Fibroblast of skin of left biceps (primary cell): ENCODE measurements at places on chromosomes 4 and X.

- DNase-seq = no peak
Measured at GRCh38 chrX:1453395-1453783, 680 bp upstream of the ASMTL start.

DNA sequence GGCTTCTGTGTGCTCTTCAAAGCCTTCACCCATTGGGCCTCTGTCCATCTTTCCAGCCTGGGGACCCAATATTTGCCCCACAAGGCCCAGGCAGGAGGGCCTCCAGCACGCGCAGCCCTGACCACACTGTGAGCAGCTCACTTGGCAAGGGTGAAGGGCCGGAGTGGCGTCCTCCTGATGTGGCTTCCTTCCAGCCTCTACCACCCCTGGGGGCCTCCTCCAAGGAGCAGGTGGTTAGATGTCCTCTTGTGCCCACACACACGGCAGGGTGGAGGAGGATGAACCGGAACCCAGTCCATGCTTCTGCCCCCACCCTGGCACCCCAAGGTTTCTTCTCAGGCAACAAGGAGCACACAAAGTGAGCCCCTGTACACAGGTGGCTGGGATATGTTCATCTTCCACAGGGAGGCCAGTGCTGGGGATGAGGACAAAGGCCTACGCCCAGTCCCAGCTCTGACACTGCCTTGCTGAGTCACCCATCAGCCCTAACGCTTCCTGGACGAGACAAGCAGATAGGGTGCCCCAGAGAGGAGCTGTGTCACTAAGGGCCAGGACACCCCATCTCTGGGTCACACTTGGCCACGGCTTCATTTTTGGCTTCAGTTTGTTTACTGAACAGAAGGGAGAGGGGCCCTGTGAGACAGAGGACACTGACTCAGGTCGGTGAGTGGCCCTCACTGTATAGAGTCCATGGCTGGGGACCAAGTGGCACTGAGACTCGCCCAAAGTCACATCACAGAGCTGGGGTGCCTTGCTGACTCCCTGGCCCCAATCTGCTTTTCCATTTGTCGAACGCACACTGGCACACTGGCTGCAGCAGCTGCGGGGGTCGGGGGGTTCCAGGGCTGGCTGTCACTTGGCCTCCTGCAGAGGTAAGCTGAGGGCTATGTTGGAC is 1.9 kb downstream of the UBL4A start:
- no peak for DNase-seq

DNA sequence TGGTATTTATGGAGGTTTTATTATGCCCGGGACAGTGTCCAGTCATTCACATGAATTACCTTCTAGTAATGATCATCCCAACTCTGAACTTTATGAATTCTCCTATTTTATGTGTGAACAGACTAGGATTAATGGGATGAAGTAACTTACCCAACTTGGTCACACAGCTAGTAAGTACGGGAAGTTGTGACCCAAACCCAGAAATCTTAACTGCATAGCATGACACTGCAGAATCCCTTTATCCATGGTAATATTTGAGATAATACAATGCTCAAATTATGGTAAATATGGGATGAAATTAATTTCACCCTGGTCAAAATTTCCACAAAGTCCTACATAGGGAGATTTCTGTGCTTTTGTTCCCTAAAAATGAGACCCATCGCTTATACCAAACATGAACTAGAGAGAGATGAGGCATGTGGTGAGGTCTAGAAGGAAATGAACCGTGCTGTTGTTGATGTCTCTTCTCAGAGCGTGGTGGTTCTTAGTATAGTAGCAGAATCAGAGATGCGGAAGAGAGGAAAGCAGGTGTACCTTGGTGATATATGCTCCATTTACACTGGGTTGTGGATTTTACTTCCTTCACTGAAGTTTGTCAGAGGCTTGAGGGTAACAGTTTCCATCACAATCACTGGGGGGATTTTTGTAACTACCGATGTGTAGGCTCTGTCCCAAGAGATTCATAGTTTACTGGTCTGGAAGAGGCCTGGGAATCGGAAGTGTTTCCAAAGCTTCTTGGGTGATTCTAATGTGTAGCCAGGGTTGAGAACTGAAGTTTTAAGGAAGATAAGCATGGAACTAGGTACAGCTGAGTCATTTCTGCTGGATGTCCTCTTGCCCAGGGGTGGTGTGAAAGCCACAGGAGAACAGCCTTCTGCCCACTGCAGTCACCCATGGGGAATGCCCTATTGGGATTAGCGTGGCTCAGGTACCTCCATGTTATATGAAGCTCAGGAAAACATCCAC is 30.2 kb upstream of the FAM9C start:
- DNase-seq = no peak

GRCh38 chr4:110198049-110198434 is 373 bp downstream of the ELOVL6 start:
- no peak for DNase-seq

- DNase-seq = no peak
Measured at GRCh38 chr4:152258804-152259708, 276.8 kb downstream of the FBXW7 start.

DNA sequence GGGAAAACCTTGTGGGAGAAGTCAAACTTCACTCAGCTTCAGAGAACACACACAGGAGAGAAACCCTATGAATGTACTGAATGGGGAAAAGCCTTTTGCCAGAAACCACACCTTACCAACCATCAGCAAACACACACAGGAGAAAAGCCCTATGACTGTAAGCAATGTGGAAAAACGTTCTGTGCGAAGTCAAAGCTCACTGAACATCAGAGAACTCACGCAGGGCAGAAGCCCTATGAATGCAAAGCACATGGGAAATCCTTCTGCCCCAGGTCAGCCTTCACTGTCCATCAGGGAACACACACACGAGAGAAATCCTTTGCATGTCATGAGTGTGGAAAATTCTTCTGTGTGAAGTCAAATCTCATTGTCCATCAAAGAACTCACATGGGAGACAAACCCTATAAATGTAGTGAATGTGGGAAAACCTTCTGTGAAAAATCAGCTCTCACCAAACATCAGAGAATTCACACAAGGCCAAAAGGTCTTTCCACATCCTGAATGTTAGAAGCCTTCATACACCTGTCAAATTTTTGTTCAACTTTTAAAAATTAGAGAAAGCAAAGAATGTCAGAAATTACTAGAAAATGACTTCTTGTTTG is 199.4 kb downstream of the SMIM20 start:
- no peak for DNase-seq

GRCh38 chr4:133711817-133712216 is 489.8 kb downstream of the PABPC4L start:
- no peak for DNase-seq

DNA sequence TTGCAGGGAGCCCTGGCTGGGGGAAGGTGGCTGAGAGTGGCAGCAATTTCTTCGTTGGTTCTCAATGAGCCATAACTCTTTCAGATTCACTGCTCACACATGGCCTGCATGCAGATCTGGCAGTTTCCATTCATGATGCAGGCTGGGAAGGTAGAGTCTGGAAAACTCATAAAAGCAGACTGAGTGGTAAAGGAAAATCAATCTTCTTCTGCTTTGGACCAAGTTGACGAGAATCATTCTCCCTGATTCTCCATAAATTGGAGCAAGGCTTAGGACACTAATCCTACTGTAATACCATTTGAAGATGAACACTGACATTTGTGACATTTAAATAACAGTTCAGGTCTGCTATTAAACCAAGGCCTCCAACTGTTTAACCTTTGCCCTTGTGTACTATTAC is 35.3 kb upstream of the HAND2 start:
- no peak for DNase-seq

GRCh38 chr4:40228497-40229365 is 31.9 kb downstream of the RHOH start:
- DNase-seq = no peak

DNA sequence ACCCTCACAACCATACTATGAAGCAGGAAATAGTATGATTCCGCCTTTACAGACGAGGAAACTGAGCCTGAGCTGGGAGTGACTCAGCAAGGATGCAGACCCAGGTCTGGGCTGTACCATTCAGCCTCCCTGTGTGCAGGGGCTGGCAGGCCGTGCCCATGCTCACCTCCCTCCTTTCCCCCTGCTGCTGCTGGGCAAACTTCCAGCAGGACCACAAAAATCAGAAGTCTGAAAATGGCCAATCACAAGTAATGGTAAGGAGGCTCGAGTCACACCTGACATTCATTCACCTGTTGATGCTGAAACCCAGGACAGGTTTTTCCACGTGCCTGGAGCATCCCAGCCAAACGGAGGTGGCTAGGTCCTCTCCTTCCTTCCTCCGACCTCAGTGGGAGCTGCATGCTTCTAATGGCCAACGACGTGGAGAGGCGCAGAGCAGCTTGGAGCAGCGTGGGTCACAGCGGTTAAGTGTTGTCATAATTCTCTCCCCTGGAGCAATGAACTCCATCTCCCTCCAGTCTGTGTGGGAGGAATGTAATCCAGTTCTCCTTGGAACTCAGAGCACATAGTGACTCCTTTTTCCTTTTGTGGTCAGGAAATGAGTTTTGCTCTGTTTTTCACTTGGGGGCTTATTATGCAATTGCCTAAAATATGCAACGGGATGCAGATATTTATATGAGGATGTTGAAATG is 371.7 kb downstream of the BCOR start:
- peak; percentile 61 for DNase-seq

DNA sequence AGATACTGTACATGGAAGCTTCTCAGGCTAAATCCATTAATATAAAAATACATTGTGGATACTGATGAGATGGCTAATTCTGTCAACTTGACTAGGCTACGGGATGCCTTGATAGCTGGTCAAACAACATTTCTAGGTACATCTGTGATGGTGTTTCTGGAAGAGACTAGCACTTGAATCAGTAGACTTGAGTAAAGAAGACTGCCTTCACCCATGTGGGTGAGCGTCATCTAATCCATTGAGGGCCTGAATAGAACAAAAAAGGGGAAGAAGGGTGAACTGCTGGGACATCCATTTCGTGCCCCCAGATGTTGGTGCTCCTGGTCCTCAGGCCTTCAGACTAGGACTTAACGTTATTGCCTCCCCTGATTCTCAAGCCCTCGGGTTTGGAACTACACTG is 3.7 kb upstream of the SRP72 start:
- no peak for DNase-seq

DNA sequence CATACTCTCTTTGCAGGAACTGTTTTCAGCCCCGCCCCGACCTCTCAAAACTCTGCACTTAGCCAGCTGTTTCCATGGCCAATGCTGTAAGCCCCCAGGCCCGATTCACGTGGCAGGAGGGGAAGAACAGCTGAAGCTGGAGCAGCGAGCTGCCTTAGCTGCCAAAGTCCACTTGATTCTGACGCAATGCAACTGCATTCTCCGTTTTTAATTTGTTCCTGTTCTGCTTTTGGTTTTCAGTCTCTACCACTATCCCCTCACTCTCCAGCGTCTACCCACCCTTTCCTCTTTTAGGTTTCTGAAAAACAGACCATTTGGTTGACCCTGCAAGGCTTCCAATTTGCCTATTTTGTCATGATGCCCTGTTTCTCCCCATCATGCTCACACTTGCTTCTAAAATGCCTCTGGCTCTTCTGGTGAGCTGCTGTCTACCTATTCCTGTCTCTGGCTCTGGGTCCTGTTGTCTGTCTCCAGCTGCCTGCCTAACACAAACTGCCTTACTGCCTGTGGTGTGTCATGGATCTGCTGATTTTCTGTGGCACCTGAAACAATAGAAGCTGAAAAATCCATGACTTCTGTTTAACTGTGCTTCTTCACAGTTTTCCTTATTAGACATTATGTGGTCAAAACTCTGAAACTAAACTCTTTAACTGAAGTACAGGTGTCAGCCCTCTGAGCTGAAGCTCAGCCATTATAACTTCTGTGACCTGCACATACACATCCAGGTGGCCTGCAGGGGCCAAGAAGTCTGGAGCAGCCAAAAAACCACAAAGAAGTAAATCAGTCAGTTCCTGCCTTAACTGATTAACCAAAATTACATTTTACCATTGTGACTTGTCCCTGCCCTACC is 160.5 kb upstream of the AGTR2 start:
- DNase-seq = no peak

DNA sequence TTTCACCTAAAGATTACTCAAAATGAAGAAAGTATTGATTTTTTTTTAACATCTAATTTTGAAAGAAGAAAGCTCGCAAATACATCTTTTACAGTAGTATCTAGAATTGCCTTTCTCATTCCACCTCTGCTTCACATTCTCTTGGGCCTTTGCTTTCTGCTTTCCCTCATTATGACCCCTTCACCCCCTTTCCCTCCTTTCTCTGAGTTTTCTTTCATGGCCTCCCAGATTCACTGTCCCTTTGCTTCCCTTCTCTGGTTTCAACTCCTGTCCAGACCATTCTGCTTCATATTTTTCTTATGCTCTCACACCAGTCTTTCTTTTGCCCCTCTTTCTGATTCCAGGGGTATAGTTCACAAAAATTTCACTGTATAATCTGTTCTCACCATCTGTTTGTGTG is 29.0 kb downstream of the ADH5 start:
- no peak for DNase-seq

DNA sequence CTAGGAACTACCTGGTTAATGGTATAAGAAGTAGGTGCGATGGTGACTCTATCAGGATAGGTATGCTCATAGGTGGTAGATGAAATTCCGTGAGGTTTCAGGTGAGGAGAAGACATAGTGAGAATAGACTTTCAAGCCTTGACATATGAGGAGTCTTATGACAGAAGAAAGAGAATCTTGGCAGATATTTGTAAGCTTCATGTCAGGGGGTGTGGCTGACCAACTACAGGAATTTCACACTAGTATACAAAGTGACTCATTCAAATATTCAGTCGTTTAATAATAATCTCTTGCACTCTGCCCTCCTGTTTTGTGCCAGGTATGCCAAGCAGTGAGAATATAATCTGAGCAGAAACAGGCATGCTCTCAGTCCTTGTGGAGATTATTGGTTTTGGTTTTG is 22.8 kb downstream of the PACRGL start:
- DNase-seq = no peak

DNA sequence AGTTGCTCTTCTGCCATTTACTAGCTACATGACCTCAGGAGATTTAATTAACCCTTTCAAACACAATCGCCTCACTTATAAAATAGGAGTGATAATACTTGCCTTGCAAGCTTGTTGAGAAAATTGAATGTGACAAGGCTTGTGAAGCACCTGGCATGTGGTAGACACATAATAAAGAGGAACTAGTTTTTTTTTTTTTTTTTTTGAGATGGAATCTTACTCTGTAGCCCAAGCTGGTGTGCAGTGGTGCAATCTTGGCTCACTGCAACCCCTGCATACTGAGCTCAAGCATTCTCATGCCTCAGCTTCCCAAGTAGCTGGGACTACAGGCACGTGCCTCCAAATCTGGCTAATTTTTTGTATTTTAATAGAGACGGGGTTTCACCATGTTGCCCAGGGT is 73.7 kb upstream of the STIM2 start:
- no peak for DNase-seq

DNA sequence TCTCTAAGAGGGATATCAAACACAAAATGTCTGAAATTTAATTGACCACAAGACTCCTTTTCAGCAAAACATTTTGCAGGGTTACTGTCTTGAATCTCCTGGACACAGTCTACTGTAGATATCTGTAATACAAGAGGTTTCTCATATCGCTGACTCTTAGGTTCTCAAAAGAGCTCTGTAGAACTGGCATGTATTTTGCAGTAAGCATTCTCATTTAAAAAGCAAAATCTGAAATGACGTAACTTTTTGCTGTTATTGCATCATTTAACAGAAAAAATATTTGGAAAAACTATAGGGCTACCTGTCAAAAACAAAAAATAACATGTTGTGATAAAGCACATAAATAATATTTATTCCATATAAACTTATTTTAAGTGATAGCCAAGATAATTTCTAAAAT is 114.2 kb downstream of the CDS1 start:
- DNase-seq = no peak

GRCh38 chr4:185993328-185993973 is 75.5 kb upstream of the TLR3 start:
- DNase-seq = no peak

- no peak for DNase-seq
Measured at GRCh38 chrX:39450234-39450977, 647.4 kb downstream of the BCOR start.
